ENCODE measurements at places on chromosomes 6 and 20.

- no peaks in the 10 kb centered on the region for H3K36me3 ChIP-seq
- no peak overlapping the region for H3K4me3 ChIP-seq
- no peak for DNase-seq
- H3K27ac ChIP-seq: no peak overlapping the region
- H3K27me3 ChIP-seq: no peaks in the 10 kb centered on the region
Observed at GRCh38 chr6:100577425-100577824, 112.7 kb upstream of the SIM1 start.

DNA sequence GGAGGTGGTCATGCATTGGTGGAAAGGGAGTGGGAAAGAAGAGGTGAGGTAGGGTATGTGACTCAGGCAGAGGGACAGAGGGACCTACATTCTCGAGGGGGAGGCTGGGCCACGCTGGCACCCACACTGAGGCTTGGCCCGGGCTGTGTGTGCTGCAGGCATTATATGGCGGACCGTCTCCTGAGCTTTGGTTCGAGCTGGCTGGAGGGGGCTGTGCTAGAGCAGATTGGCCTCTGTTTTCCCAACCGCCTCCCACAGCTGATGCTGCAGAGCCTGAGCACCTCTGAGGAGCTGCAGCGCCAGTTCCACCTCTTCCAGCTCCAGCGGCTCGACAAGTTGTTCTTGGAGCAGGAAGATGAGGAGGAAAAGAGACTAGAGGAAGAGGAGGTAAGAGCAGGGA, 23.4 kb downstream of the DNPH1 start:
- peaks cover 15% of the 10 kb centered on the region for H3K36me3 ChIP-seq
- no peaks in the 10 kb centered on the region for H3K4me1 ChIP-seq
- no peak for DNase-seq
- no peak overlapping the region for H3K27ac ChIP-seq

GRCh38 chr6:85764844-85765243, 122.2 kb upstream of the SYNCRIP start:
- no peaks in the 10 kb centered on the region for H3K36me3 ChIP-seq
- H3K27ac ChIP-seq: no peak overlapping the region
- no peaks in the 10 kb centered on the region for H3K4me1 ChIP-seq
- DNase-seq: no peak

- H3K27ac ChIP-seq: no peak overlapping the region
- no peak overlapping the region for H3K4me3 ChIP-seq
- H3K36me3 ChIP-seq: no peaks in the 10 kb centered on the region
- H3K4me1 ChIP-seq: no peaks in the 10 kb centered on the region
- DNase-seq: no peak
Observed at GRCh38 chr6:56864171-56864616, 90.7 kb upstream of the BEND6 start.

DNA sequence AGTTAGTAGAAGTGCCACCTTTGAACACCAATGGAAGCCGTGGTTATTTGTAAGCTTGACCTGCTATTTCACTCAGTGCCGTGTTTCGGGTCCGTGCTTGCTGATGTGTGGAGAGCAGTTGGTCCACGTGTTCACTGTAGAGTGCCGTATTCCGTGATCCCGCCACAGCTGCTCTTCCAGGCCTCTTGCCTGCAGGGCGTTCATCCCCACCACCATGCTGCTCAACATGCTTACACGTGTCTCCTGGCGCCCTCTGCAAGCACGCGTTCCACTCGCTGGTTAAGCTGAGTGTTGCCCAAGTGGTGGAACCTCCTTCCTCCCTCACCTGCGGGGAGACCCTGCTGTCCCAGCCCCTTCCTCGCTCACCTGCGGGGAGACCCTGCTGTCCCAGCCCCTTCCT, 28.0 kb upstream of the DACT2 start:
- H3K27me3 ChIP-seq: no peaks in the 10 kb centered on the region
- H3K4me3 ChIP-seq: no peak overlapping the region
- no peak for DNase-seq
- H3K27ac ChIP-seq: no peak overlapping the region

GRCh38 chr6:33918175-33918695, 114.4 kb upstream of the MLN start:
- no peak for DNase-seq
- no peaks in the 10 kb centered on the region for H3K4me1 ChIP-seq
- H3K27me3 ChIP-seq: no peaks in the 10 kb centered on the region
- no peak overlapping the region for H3K4me3 ChIP-seq
- no peaks in the 10 kb centered on the region for H3K36me3 ChIP-seq

DNA sequence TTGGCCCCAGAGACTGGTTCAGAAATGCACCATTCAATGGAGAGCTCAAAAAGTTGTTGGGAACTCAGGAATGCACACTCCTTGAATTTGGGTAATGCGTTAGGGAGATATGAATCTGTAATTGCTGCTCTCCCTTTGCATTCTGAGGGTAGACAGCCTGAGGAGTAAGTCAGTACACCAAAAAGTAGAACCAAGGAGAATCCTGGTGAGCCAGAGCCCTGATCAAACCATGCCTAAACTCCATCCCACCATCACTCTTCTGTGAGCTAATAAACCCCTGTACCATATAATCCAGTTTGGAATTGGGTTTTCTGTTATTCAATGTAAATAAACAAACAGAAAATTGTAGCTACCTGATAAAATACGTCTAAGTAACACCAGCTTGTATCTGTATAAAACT, 90.2 kb downstream of the KIF16B start:
- H3K27me3 ChIP-seq: no peaks in the 10 kb centered on the region
- no peaks in the 10 kb centered on the region for H3K36me3 ChIP-seq
- H3K27ac ChIP-seq: no peak overlapping the region
- H3K4me3 ChIP-seq: no peak overlapping the region
- H3K4me1 ChIP-seq: no peaks in the 10 kb centered on the region

DNA sequence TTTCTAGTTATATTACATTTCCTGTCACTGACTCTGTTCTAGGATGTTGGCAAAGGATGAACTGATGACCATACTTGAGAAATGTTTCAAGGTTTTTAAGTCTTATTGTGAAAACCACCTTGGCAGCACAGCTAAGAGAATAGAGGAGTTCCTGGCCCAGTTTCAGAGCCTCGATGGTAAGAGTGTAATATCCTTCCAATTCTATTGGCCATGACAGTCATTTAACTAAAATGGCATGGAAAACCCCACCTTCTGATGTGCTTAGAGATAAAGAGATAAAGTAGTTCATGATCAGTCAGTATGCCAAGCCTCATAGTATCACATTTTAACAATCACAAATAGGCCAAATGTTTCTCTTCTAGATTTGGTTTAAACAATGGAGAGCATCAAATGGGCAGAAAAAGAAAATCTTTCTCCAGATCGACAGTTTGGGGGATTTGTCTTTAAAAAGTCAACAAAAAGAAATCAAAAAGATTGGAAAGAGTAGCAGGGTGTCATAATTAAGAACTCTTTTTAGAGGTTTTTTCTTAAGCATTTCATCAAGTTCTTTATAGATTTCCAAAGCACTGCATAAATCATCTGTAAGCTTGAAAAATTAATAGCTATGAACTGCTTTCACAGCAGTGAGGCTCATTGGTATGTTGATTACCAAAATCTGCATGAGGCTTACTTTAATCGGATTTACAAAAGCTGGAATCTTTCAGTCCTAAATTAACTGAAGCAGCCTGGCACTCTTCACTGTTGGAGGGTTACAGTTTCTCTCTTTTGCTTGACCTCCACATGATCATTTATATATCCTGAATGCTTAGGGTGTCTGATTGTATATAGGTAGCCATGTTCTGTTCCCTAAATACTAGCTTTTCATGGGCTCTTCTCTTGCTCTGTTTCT, 48.7 kb downstream of the AKIRIN2 start:
- no peak overlapping the region for H3K27ac ChIP-seq
- no peaks in the 10 kb centered on the region for H3K36me3 ChIP-seq
- no peak overlapping the region for H3K4me3 ChIP-seq
- H3K27me3 ChIP-seq: no peaks in the 10 kb centered on the region
- no peaks in the 10 kb centered on the region for H3K4me1 ChIP-seq

DNA sequence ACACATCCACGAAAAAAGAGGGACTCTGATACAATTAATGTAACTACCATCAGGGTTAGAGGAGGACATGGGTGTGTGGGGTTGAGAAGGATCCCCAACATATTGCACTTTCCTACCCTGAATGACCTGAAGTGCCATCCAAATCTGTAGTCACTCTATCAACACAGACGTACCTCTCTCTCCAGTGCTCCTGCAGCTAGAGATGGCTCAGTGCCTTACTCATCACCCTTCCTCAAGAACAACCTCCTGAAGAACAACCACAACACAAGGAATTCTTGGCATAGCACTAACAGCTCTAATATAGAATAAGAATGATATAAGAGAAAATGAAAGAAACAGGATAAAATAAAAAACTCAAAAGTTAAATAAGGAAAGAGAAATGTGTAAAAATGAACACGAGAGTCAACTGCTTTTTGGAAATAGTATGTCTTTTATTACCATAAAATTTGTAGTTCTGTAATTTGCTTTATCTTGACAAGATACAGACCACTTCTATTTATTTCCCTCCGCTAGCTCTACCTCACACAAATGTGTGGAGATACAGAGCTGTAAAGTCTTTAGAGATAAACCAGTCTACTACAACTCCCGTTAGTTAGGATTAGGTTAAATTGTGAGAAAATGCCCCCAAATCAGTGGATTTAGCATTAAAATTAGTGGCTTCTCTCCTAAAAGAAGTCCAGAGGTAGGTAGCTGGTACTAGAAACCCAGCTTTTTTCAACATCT, 63.9 kb downstream of the REV3L start:
- no peak for DNase-seq
- H3K4me3 ChIP-seq: no peak overlapping the region
- H3K36me3 ChIP-seq: no peaks in the 10 kb centered on the region
- H3K27me3 ChIP-seq: no peaks in the 10 kb centered on the region
- H3K27ac ChIP-seq: no peak overlapping the region

DNA sequence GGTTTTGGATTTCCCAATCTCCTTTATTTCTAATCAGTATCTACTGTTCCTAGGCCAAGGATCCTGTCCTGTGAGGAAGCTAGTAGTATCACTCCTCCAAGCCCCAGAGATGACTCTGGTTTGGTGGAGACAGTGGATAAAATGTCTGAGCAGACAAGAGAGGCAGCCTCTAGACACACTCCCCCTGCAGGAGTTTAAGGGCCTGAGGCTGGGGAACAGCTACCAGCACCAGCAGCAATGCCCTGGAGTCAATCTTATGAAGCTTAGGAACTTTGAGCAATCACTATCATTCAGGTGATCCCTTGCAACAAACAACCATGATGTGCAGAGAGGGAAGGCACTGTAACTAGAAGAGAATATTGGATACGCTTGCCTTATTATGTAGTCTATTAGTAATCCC, 384.7 kb upstream of the ID4 start:
- no peaks in the 10 kb centered on the region for H3K36me3 ChIP-seq
- H3K4me1 ChIP-seq: peaks cover 4% of the 10 kb centered on the region
- no peak for DNase-seq
- no peak overlapping the region for H3K4me3 ChIP-seq

- H3K4me3 ChIP-seq: no peak overlapping the region
- no peaks in the 10 kb centered on the region for H3K27me3 ChIP-seq
- no peak for DNase-seq
- no peaks in the 10 kb centered on the region for H3K4me1 ChIP-seq
- no peaks in the 10 kb centered on the region for H3K36me3 ChIP-seq
Observed at GRCh38 chr6:51382847-51383246, 564.2 kb downstream of the TFAP2B start.

DNA sequence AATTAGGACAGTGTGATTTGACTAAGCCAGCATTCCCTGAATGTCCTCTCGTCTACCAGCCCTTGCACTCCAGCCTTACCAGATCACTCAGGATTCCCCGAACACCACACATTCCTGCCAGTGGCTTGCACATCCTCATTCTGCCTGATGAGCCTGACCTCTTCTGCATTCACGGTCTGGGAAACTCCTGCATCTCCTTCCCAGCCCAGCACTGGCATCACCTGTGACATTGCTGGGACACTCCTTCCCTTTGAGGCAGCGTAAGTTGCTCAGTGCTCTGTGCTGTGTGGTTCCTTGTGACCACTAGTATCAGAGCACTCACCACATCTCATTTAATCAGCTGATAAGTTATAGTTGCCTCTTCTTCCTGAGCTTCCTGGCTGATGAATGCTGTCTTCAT, 17.3 kb downstream of the NCOA7 start:
- H3K4me1 ChIP-seq: peaks cover 10% of the 10 kb centered on the region
- no peak for DNase-seq
- H3K4me3 ChIP-seq: no peak overlapping the region
- H3K27ac ChIP-seq: no peak overlapping the region
- H3K36me3 ChIP-seq: no peaks in the 10 kb centered on the region

GRCh38 chr6:156658966-156659821, 118.0 kb upstream of the ARID1B start:
- H3K4me3 ChIP-seq: no peak overlapping the region
- DNase-seq: no peak
- H3K27me3 ChIP-seq: no peaks in the 10 kb centered on the region
- H3K36me3 ChIP-seq: no peaks in the 10 kb centered on the region
- peaks cover 25% of the 10 kb centered on the region for H3K4me1 ChIP-seq

GRCh38 chr6:35170166-35170565, 29.0 kb upstream of the TCP11 start:
- H3K4me1 ChIP-seq: peaks cover 40% of the 10 kb centered on the region
- no peak for DNase-seq

GRCh38 chr6:42229506-42230119, 12.0 kb upstream of the MRPS10 start:
- no peaks in the 10 kb centered on the region for H3K27me3 ChIP-seq
- H3K27ac ChIP-seq: no peak overlapping the region
- DNase-seq: no peak
- no peaks in the 10 kb centered on the region for H3K36me3 ChIP-seq
- H3K4me1 ChIP-seq: no peaks in the 10 kb centered on the region
- H3K4me3 ChIP-seq: no peak overlapping the region

GRCh38 chr6:88680654-88681053, 282.8 kb downstream of the RNGTT start:
- H3K27me3 ChIP-seq: no peaks in the 10 kb centered on the region
- no peaks in the 10 kb centered on the region for H3K4me1 ChIP-seq
- no peaks in the 10 kb centered on the region for H3K36me3 ChIP-seq
- DNase-seq: no peak

DNA sequence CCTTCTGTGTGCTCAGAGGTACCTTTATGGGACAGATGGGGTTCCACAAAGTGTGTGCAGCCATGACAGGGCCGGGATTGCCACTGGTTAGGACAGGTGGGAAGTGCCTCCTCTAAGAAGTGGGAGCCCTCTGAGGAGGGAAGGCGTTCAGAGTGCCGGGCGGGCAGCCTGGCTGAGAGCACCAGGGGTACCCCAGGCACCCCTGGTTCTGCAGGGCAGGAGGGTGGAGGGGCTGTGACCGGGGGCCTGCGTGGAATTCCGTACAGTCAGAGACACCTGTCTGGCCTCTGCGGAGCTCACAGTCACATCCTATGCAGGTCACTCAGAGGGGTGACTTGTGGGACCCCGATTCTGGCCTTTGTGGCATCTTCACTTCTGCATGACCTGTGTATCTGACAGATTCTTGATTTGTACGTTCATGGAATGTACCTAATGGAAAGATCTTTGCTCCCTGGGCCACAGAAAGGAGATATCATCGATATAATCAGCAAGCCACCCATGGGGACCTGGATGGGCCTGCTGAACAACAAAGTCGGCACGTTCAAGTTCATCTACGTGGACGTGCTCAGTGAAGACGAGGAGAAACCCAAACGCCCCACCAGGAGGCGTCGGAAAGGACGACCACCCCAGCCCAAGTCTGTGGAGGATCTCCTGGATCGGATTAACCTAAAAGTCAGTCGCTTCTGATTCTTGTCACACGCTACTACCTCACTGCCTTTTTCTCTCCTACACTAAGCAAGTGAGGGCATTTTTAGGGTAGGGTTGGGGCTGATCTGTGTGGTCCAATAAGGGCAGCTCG, 190.9 kb downstream of the SASH1 start:
- H3K4me3 ChIP-seq: no peak overlapping the region
- H3K27ac ChIP-seq: no peak overlapping the region
- DNase-seq: no peak
- peaks cover 74% of the 10 kb centered on the region for H3K36me3 ChIP-seq
- H3K4me1 ChIP-seq: no peaks in the 10 kb centered on the region

Measured in thyroid gland (tissue), 4 donors.